ENCODE measurements at places on chromosomes 1 and 21. TPM values are rescaled to one million over a fixed set of nuclear protein-coding genes. Genes with fewer than 3 reads are reported as not detected.

The CFAP141 gene
- polyA plus RNA-seq, result not detected

GRCh38 chr1:185487936-185488335 lies 170.9 kb upstream of the IVNS1ABP start:
- no peak for DNase-seq

DNA sequence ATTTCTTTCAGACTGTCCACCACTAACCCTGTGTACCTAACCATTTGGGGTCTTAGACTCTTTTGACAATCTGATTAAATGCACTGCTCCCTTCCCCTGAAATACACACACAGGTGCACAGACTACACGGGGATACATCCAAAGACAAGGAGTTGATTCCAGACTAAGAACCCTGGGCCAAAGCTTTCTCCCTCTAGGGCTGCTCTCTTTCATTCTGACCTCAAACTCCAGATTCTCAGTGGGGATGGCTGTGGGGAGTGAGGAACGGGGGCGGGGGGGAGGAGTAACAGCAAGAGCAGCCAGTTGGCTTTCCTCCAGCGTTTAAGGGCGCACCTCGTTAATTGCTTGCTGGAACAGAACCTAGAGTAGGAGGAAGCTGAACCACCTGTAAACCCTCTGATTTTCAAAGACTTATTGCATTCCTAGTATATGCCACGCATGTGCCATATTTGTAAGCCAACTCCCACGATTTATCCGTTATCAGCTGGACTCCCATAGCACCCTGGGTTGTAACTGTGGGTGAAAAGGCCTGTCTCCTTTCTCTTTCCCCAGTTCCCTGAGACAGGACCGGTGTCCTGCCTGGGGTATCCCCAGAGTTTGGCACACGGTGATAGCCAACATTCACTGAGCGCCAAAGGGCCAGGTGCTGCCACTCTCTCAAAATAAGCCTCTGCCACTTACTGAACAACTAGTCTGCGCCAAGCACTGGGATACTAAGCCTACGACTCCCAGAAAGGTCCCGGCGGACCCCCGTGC lies 920 bp downstream of the MTHFR start:
- DNase-seq, result no peak

The OR2L8 gene
- polyA plus RNA-seq, result not detected

- DNase-seq, result no peak
Measured at GRCh38 chr1:206142011-206142410, 24.8 kb upstream of the AVPR1B start.

- no peak for DNase-seq
Measured at GRCh38 chr1:13992489-13993285, 292.7 kb downstream of the PRDM2 start.

GRCh38 chr1:35442734-35443133 lies 114.5 kb downstream of the KIAA0319L start:
- no peak for DNase-seq

- no peak for DNase-seq
Measured at GRCh38 chr1:35646043-35646442, 4.7 kb upstream of the PSMB2 start.

GRCh38 chr1:180053594-180054567 lies 99.3 kb downstream of the CEP350 start:
- DNase-seq, result no peak

GRCh38 chr1:211903490-211904245 lies 73.1 kb upstream of the LPGAT1 start:
- no peak for DNase-seq

DNA sequence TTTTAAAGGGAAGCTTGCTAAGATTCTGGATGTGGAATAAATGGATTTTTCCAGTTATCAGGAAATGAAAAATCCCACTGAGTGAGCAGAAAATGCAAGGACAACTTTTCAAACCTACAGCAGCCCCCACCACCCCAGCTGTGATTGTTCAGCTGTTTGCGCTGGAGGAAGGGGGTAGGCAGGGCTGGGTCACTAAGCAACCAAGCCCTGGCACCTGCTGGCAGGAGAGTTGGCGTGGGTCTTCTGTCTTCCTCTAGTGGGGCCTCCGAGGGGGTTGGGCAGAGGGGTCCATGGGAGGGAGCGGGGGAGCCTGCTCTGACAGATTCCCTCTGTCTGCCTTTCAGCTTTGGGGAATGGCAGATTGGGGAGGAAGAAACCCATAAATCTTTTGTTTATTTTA lies 45.3 kb downstream of the EIF2D start:
- no peak for DNase-seq

The FAM72B gene
- polyA plus RNA-seq, result 3.8 TPM

DNA sequence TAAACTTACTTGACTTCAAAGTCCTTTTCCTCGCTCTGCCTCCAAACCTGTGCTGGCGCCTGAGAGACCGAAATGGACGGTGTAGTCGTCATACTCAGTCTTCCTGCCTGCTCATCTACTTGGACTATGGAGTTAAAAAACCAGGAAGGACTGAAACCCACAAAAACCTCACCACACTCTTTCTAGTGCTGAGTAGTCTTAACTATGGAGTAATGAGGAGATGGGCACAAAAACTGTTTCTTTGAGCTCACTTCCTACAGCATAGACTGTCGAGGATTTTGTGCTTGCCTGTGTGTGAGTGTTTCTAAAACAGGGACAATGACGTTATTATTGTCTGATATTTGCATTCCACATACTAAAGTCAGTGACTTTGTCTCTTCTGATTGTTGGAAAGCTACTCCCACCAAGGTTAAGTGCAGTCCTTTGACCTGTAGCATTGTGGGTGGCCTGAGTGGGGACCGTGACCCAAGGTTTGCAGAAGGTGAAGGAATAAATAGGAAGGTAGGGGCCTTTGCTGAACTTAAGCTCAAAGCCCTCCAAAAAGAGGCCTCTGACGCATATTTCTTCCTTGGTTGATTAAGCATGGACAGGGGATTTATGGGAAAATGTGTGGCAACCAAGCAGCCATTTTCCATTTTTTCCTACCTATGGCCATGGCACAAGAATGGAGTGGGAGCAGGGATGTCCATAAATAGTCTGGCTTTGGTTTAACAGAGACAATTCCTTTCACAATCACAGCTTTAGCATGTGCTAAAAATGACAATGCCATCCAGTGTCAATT lies 109.6 kb downstream of the ZBTB18 start:
- no peak for DNase-seq

- no peak for DNase-seq
Measured at GRCh38 chr1:111908011-111908621, 81.4 kb downstream of the KCND3 start.

Data from left renal pelvis (tissue), 4 donors.